Naive thymus-derived CD8-positive, alpha-beta T cell (primary cell): ENCODE measurements at places on chromosomes 7 and 10.

- H3K4me1 ChIP-seq: peaks cover 5% of the 10 kb centered on the region
- no peak overlapping the region for H3K4me3 ChIP-seq
- H3K27me3 ChIP-seq: peaks cover 3% of the 10 kb centered on the region
- no peak for DNase-seq
Measured at GRCh38 chr10:133353202-133353959, 4.4 kb downstream of the FUOM start.

DNA sequence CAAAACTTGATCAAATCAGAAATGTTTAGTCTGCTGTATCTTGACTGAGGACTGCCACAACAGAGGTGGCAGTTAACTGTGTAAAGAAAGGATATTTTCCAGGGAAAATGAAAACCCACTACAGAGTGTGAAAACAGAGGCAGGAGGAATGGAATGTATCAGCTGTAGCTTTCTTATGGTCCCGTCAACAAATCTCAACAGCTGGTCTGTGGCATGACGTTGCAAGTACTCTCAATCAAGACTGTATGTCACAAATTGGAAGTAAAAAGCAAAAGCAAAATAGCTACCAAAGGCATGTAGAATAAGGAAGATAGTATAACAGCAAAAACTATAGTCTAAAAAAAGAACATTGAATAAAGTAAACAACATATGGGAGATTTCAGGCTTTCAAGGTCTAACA is 123.5 kb downstream of the KMT2C start:
- H3K4me3 ChIP-seq: no peak overlapping the region
- H3K27me3 ChIP-seq: no peaks in the 10 kb centered on the region
- H3K27ac ChIP-seq: no peak overlapping the region
- no peak for DNase-seq
- H3K4me1 ChIP-seq: peaks cover 12% of the 10 kb centered on the region

GRCh38 chr10:23445591-23445990 is 6.7 kb downstream of the OTUD1 start:
- H3K36me3 ChIP-seq: no peaks in the 10 kb centered on the region
- peaks cover 24% of the 10 kb centered on the region for H3K4me1 ChIP-seq
- no peak for DNase-seq
- no peak overlapping the region for H3K27ac ChIP-seq

- no peak overlapping the region for H3K27ac ChIP-seq
- H3K4me1 ChIP-seq: peaks cover 51% of the 10 kb centered on the region
- no peak for DNase-seq
- H3K27me3 ChIP-seq: no peaks in the 10 kb centered on the region
- no peak overlapping the region for H3K4me3 ChIP-seq
Measured at GRCh38 chr10:97323501-97323900, 4.4 kb downstream of the FRAT1 start.

- H3K27ac ChIP-seq: peak within 1 kb of the TSS; percentile 93
- no peak for DNase-seq
- H3K27me3 ChIP-seq: no peaks in the 10 kb centered on the region
- peak within 1 kb of the TSS; percentile 96 for H3K4me3 ChIP-seq
- peaks cover 28% of the 10 kb centered on the region for H3K4me1 ChIP-seq
Measured at GRCh38 chr7:35037211-35037525, at the start of gene DPY19L1. DPY19L1 (minus strand) TSS chr7:35037485; CDS start chr7:35037394, 91 bp downstream.

DNA sequence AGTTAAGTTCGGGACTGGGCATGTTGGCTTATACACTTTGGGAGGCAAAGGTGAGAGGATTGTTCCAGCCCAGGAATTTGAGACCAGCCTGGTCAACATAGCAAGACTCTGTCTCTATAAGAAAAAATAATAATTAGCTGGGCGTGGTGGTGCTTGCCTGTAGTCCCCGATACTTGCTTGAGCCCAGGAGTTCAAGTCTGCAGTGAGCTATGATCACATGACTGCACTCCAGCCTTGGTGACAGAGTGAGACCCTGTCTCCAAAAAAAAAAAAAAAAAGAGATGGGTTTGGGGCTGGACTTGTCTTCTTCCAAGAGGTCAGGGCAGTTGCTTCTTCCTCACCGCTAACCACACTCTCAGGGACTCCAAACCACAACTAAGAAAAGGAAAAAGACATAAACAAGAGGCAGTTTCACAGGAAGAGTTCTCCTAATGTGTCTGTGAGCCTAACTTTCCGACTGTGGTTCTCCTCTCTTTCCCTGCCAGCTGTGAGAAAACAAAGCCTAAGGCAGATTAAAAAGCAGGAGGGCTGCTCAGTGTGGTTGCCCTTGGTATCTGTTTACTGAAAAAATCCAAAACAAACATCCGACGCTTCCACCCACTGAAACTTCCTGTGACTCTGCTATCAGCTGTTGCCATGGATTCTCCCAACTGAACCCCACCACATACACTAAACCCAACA is 2.4 kb upstream of the SERPINE1 start:
- no peaks in the 10 kb centered on the region for H3K36me3 ChIP-seq
- peaks cover 33% of the 10 kb centered on the region for H3K27me3 ChIP-seq
- H3K4me1 ChIP-seq: peaks cover 47% of the 10 kb centered on the region
- H3K4me3 ChIP-seq: no peak overlapping the region
- H3K27ac ChIP-seq: no peak overlapping the region
- no peak for DNase-seq

DNA sequence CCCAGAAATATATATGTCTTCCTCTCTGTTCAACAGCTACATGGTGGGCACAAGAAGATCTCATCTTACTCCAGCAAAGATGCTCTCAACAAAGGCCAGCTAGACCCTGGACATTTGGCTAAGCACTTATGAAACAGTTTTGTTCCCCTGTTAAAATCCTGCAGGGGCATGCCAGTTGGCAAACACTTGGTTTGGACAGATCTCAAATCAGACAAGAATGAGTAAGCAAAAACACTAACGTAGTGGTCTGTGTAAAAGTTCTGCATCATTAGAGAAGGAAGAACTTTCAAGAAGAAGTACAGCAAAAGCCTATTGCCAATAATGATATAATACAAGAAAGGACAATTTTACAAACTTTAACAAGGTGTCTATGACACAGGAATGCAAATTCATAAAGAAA is 125.6 kb downstream of the CALN1 start:
- H3K36me3 ChIP-seq: no peaks in the 10 kb centered on the region
- no peak for DNase-seq
- H3K4me3 ChIP-seq: no peak overlapping the region
- no peaks in the 10 kb centered on the region for H3K4me1 ChIP-seq

- no peaks in the 10 kb centered on the region for H3K27me3 ChIP-seq
- no peak overlapping the region for H3K27ac ChIP-seq
Measured at GRCh38 chr10:65581426-65582026, 1344.3 kb upstream of the LRRTM3 start.

GRCh38 chr7:42183547-42183946 is 53.5 kb downstream of the GLI3 start:
- H3K36me3 ChIP-seq: no peaks in the 10 kb centered on the region
- no peaks in the 10 kb centered on the region for H3K4me1 ChIP-seq
- H3K4me3 ChIP-seq: no peak overlapping the region
- no peak overlapping the region for H3K27ac ChIP-seq

- no peak overlapping the region for H3K4me3 ChIP-seq
- no peaks in the 10 kb centered on the region for H3K4me1 ChIP-seq
- no peaks in the 10 kb centered on the region for H3K27me3 ChIP-seq
- peaks cover 2% of the 10 kb centered on the region for H3K36me3 ChIP-seq
- no peak overlapping the region for H3K27ac ChIP-seq
- no peak for DNase-seq
Measured at GRCh38 chr10:52004342-52004949, 305.1 kb upstream of the CSTF2T start.

GRCh38 chr10:118990326-118990725 is 39.2 kb upstream of the NANOS1 start:
- H3K4me1 ChIP-seq: peaks cover 3% of the 10 kb centered on the region
- H3K4me3 ChIP-seq: no peak overlapping the region
- H3K27me3 ChIP-seq: peaks cover 6% of the 10 kb centered on the region
- H3K36me3 ChIP-seq: peaks cover 6% of the 10 kb centered on the region
- DNase-seq: no peak

DNA sequence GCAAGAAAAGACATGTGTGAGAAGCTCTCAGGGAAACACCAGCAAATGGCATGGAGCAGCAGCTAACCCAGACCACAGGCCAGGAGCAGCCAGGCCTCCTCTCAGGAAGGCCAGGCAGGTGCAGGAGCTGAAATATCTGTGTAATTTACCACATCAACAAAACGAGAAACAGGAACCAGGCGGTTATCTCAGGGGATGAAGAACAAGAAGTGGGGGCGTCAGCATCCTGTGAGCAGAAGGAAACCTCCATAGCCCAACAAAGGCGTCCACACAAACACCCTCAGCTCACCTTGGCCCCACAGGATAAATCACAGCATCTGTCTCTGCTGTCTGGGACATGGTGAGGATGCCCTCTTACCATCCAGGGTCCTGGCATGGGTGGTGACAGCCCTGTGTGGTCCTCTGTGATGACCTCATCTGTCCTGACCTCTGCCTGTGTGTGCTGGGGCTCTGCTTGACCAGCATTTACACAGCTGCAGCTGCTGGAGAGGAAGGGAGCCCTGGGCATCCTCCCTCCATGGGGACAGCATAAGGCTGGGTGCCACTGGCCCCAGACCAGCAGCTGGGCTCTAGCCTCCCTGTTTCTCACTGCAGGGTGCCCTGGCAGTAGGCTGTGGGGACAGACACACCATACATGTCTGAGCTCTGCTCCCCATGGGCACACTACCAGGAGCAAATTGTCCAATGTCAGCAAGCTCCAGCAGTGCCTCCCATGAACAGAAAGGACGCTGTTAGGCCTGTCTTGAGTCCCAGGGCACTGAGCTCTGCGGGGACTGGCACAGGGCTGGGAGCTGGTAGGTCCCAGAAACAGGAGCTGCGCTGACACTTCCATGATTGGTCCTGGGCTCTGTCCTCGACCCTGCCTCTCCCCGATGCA is 34.6 kb downstream of the ANXA8 start:
- H3K36me3 ChIP-seq: peaks cover 12% of the 10 kb centered on the region
- DNase-seq: no peak
- no peaks in the 10 kb centered on the region for H3K27me3 ChIP-seq
- H3K4me3 ChIP-seq: no peak overlapping the region
- peaks cover 20% of the 10 kb centered on the region for H3K4me1 ChIP-seq

GRCh38 chr10:7133278-7133677 is 277.6 kb downstream of the SFMBT2 start:
- H3K4me3 ChIP-seq: no peak overlapping the region
- peaks cover 12% of the 10 kb centered on the region for H3K4me1 ChIP-seq

DNA sequence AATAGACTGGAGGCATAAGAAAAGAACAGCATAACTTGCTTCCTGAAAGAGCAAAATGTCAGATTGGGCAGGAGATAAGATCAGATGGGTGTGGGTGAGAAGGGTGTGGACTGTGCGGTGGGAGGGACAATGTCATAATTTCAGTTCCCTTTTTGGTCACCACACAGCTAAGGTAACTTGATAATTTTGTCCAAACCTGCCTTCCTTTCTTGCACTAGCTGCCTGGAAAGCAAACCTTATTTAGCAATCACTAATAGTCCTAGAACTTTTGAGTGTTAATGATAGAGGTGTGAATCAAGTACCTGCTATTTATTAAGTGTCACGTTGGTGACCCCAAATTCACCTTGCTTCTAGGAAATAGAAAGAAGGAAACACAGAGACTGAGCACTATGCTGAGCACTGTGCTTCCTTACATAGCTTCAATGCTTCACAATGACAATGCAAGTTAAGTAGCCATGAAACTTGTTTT is 72.4 kb upstream of the SP4 start:
- H3K4me1 ChIP-seq: peaks cover 27% of the 10 kb centered on the region
- H3K4me3 ChIP-seq: peak overlapping the region; percentile 87
- no peaks in the 10 kb centered on the region for H3K27me3 ChIP-seq

DNA sequence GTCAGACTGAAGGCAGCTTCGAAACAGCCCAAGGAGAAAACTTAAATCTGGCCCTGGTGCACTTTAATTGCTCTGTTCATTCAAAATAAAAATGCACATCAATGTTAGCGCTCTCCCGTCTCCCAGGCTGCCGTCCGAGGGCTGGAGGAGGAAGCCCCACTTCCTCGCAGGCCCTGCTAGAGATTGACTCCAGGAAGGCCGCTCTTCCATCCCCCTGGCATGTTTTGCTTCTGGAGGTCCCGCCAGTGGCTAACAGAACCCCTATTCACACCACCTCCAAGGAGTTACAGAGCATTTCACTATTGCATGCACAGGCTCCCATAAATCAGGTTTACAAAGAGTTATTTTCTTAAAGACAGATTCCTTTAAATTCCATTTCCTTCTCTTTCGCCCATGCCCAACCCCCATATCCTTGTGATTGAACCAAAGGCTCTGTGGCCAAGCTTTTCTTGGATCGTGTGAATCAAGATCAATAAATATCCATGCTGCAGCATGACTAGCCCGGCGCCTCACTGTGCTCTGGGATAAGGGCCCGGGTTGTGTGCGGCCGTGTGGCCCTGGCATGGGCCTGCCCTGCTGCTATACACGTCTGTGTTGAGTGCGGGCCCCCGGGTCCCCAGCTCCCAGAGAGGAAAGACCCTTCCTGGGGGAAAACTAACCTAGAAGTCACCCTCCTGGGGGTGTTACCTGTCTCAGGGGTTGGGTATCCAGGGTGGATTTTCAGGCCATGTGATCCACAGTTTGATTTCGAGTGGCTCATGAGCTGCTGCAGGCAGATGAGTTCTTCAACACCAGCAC is 118.7 kb upstream of the GDF10 start:
- no peak for DNase-seq
- peaks cover 9% of the 10 kb centered on the region for H3K4me1 ChIP-seq
- H3K36me3 ChIP-seq: no peaks in the 10 kb centered on the region
- H3K27me3 ChIP-seq: no peaks in the 10 kb centered on the region
- no peak overlapping the region for H3K27ac ChIP-seq
- no peak overlapping the region for H3K4me3 ChIP-seq
